ENCODE measurements at places on chromosomes 2 and 18. TPM values are rescaled to one million over a fixed set of nuclear protein-coding genes. Genes with fewer than 3 reads are reported as not detected.

- no peak for DNase-seq
- H3K27me3 ChIP-seq, result no peaks in the 10 kb centered on the region
- peak overlapping the region; percentile 5 for H3K27ac ChIP-seq
- no peak overlapping the region for H3K4me3 ChIP-seq
- peaks cover 17% of the 10 kb centered on the region for H3K4me1 ChIP-seq
These were observed 19.4 kb downstream of the TLK1 start for GRCh38 chr2:171141320-171141719.

CYP27C1 gene
- total RNA-seq, result not detected

CXCR1 gene
- not detected for total RNA-seq

PIEZO2 gene
- 1.6 TPM for total RNA-seq

DNA sequence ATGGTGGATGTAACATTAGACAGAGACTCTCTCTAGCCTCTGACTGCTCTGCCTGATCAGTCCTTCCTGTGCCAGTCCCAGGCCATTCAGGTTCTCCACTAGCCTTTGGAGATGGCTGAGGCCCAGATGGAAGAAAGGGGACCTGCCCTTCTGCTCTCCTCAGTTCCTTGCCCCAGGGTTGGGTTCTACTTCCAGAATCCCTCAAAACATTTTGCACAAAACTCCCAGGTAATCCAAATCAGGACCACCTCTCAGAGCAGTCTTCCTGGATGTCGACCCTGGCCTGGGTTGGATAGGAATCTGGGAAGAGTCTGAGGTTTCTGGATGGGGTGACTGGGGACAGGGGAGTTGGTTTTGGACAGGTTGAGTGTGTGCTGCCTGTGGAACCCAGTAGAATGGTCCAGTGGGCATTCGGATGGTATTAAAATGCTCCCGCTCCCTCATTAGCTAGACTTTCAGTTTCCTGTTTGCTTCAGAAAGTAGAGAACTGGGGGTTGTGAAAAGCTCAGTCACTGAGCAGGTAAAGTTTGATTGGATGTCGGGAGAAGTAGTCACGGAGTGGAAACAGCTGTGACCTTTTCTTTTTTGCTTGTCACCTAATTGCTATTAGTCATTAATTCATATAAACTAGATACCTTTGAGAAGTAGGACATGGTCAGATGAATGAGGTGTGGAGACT is 37.9 kb downstream of the DPYSL5 start:
- H3K27me3 ChIP-seq, result peaks cover 34% of the 10 kb centered on the region
- no peaks in the 10 kb centered on the region for H3K36me3 ChIP-seq
- H3K27ac ChIP-seq, result no peak overlapping the region

GRCh38 chr2:59204040-59204439 is 962.9 kb upstream of the FANCL start:
- no peak overlapping the region for H3K4me3 ChIP-seq
- H3K36me3 ChIP-seq, result no peaks in the 10 kb centered on the region
- H3K27ac ChIP-seq, result no peak overlapping the region
- H3K27me3 ChIP-seq, result no peaks in the 10 kb centered on the region
- DNase-seq, result no peak
- no peaks in the 10 kb centered on the region for H3K4me1 ChIP-seq

- H3K27me3 ChIP-seq, result no peaks in the 10 kb centered on the region
- DNase-seq, result no peak
- H3K4me1 ChIP-seq, result peaks cover 24% of the 10 kb centered on the region
These were observed 1.5 kb downstream of the ZC3H8 start for GRCh38 chr2:112253261-112253815.

PDCD1 gene
- 1.0 TPM for total RNA-seq

GRCh38 chr2:125227843-125228392 is 1202.8 kb downstream of the CNTNAP5 start:
- H3K27me3 ChIP-seq, result no peaks in the 10 kb centered on the region
- H3K4me1 ChIP-seq, result no peaks in the 10 kb centered on the region
- H3K4me3 ChIP-seq, result no peak overlapping the region

SALL3 gene
- 0.18 TPM for total RNA-seq

GRCh38 chr2:112960230-112960825 is 17.5 kb upstream of the IL36G start:
- H3K27me3 ChIP-seq, result peaks cover 27% of the 10 kb centered on the region
- no peaks in the 10 kb centered on the region for H3K4me1 ChIP-seq
- H3K27ac ChIP-seq, result no peak overlapping the region
- H3K4me3 ChIP-seq, result no peak overlapping the region
- DNase-seq, result no peak
- no peaks in the 10 kb centered on the region for H3K36me3 ChIP-seq

SLC4A3 gene
- 0.04 TPM for total RNA-seq

DNA sequence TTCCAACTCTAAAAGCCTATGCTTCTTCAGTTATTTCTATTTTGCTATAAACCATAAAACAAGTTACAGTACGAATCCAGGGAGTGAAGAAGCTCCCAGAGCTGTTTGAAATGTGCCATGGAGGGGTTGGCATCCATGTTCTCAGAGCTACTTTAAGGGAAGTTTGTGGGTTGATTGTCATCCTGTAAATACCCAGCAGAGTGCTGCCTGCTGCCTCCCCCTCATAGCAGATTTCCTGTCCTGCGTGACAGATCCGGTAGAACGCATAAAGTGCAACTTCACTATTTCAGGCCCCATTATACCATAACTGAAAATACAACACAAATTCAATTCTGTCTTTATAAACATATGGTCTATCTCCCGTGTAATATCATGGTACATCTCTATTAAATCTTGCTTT is 114.4 kb downstream of the CTNNA2 start:
- H3K36me3 ChIP-seq, result no peaks in the 10 kb centered on the region
- no peak overlapping the region for H3K4me3 ChIP-seq
- H3K27me3 ChIP-seq, result no peaks in the 10 kb centered on the region
- no peaks in the 10 kb centered on the region for H3K4me1 ChIP-seq
- no peak overlapping the region for H3K27ac ChIP-seq

TOGARAM2 gene
- total RNA-seq, result not detected

DNA sequence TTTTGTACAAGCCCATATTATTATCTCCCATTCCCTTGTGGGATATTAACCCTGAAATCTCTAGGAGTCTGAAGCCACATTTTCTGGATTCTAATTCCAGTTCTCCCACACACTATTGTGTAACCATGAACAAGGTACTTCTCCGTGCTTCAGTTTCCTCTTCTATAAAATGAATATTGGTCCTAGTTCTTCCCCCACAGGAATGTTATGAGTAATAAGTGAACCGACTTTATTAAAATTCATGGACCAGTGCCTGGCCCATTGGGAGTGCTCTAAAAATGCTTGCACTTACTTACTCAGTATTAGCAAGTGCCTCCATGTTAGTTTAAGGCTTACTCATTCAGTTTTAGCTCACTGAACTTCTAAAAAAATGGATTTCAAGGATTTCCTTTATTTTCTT is 1.4 kb upstream of the ACMSD start:
- H3K27ac ChIP-seq, result no peak overlapping the region
- H3K4me3 ChIP-seq, result no peak overlapping the region
- no peaks in the 10 kb centered on the region for H3K27me3 ChIP-seq
- H3K36me3 ChIP-seq, result no peaks in the 10 kb centered on the region
- H3K4me1 ChIP-seq, result no peaks in the 10 kb centered on the region

DNA sequence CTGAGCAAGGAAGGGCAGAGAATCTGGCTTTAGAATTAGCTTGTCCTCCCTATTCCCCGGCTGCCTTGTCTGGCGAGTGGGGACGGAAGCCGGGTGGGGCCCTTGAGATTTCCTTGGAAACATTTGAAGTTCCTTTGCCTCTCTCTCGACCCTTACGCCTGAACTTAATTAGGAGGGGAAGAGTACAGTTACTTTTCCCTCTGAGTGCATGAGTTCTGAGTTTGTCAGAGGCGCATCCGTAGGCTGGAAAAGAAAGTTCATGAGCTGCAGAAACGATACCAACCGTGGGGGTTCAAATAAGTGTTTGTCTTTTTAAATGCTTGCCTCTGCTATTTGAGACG is 468 bp downstream of the PIKFYVE start:
- DNase-seq, result no peak
- H3K36me3 ChIP-seq, result peaks cover 7% of the 10 kb centered on the region
- no peaks in the 10 kb centered on the region for H3K27me3 ChIP-seq
- peak overlapping the region; percentile 96 for H3K4me3 ChIP-seq
- peaks cover 4% of the 10 kb centered on the region for H3K4me1 ChIP-seq

DNA sequence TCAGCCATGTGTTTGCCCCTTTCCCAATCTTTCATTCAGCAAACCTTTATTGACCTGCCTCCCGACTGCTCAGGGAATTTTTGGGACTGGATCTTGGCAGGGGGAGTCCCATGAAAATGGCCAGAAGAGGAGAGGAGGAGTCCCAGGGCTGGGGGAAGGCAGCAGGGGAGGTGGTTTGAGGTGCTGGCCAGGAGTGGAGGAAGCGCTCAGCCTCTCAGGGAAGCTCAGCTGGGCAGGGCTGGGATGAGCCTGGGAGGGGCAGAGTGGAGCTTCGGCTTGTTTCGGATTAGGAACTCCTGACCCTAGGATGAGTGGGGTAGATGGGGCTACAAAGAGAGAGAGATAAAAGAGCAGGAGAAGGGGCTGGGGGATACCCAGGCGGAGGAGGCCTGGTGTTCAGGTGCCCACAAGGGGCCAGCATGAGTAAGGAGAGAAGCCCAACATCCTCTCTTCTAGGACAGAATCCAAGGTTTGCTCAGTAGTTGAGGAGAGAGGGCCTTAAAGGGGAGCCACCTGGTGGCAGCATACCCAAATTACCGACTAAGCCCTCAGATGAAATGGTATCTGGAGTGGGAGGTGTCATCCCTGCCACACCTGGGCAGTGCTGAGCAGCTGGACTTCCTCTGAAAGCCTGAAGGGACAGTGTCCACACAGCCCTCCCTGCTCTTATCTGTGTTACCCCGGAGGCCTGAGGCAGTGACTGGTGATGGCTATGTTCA is 91.1 kb downstream of the INHBB start:
- no peak overlapping the region for H3K4me3 ChIP-seq
- no peaks in the 10 kb centered on the region for H3K36me3 ChIP-seq
- no peak overlapping the region for H3K27ac ChIP-seq
- H3K4me1 ChIP-seq, result no peaks in the 10 kb centered on the region

DNA sequence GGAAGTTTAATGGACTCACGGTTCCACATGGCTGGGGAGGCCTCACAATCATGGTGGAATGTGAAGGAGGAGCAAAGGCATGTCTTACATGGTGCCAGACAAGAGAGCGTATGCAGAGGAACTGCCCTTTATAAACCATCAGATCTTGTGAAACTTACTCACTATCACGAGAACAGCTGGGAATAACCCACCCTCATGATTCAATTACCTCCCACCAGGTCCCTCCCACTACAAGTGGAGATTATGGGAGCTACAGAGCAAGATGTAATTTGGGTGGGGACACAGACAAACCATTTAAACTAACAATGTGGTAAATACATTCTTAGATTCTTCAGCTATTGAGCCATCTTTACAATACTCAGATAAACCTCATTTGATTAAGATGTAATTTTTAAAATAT is 176.1 kb downstream of the SH3BP4 start:
- no peak overlapping the region for H3K4me3 ChIP-seq
- no peaks in the 10 kb centered on the region for H3K27me3 ChIP-seq
- no peaks in the 10 kb centered on the region for H3K36me3 ChIP-seq
- DNase-seq, result no peak
- no peaks in the 10 kb centered on the region for H3K4me1 ChIP-seq

- no peak overlapping the region for H3K4me3 ChIP-seq
- H3K4me1 ChIP-seq, result no peaks in the 10 kb centered on the region
- no peaks in the 10 kb centered on the region for H3K36me3 ChIP-seq
- no peak for DNase-seq
These were observed 151.2 kb upstream of the BARD1 start for GRCh38 chr2:214960677-214961076.

- H3K4me1 ChIP-seq, result no peaks in the 10 kb centered on the region
- no peaks in the 10 kb centered on the region for H3K36me3 ChIP-seq
- no peak overlapping the region for H3K4me3 ChIP-seq
- H3K27me3 ChIP-seq, result no peaks in the 10 kb centered on the region
These were observed 391.3 kb upstream of the CELF4 start for GRCh38 chr18:37956902-37957301.

DNA sequence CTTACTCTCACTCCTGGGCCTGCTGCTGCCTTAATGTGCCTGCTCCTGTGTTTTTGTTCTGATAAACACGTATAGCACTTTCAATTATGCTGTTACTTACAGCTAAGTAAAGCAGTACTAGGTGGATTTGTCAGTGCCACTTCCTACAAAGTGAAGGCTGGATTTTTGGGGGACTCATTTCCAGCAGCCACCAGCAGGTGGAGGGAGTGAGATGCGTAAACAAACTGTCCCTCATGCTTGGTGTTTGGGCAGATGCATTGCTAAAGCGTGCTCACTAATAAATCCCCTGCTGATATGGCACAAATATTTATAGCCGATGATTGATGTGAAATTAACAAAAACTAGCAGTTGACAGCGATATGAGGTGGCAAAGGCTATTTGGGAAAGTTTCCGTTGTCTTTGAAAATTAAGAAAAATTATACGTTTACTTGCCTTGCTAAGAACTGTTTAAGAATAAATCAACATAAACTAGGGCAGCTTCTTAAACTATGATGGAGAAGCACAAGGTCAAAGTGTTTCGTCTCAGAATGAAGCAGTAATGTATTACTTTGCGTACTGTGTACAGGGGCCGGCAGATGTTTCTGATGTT is 101.7 kb downstream of the AGAP1 start:
- no peak overlapping the region for H3K27ac ChIP-seq
- peak; percentile 49 for DNase-seq
- H3K27me3 ChIP-seq, result no peaks in the 10 kb centered on the region
- no peaks in the 10 kb centered on the region for H3K4me1 ChIP-seq
- H3K36me3 ChIP-seq, result no peaks in the 10 kb centered on the region

DNA sequence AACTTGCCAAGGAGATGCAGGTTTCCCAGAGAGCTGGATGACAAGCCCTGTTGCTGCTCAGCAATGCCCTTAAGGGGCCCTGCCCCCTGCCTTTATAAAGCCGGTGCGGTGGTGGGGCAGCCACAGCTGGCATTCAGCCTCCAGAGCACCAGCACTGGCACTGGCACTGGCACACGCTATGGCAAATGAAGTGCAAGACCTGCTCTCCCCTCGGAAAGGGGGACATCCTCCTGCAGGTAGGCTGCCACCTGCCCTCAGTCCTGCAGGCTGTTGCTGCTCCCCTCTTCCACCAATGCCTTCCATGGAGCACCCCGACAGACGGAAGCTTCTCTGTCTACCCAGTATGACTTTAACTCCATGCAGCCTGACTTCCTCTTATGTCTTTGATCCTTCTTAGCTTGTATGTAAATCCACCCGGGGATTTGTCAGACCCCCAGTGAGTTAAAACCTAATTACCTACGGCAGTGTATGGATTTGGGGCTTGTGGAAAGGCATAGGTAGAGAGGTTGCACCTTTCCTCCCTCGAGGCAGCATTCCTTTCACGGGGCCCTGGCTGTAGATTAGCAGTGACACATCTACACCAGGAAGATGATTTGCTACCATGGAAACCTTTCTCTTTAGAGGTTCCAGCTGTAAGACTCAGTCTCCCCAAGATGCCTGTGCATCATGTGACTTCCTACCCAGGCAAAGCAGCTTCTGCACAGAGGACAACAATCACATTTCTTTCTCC is at the start of gene DAPL1:
DAPL1 (plus strand) TSS at position 123 of the 730 bp plus-strand sequence; CDS start at position 179, 56 bp downstream.
- no peak within 1 kb of the TSS for H3K27ac ChIP-seq
- no peaks in the 10 kb centered on the region for H3K4me1 ChIP-seq
- no peaks in the 10 kb centered on the region for H3K36me3 ChIP-seq
- no peak within 1 kb of the TSS for H3K4me3 ChIP-seq

DNA sequence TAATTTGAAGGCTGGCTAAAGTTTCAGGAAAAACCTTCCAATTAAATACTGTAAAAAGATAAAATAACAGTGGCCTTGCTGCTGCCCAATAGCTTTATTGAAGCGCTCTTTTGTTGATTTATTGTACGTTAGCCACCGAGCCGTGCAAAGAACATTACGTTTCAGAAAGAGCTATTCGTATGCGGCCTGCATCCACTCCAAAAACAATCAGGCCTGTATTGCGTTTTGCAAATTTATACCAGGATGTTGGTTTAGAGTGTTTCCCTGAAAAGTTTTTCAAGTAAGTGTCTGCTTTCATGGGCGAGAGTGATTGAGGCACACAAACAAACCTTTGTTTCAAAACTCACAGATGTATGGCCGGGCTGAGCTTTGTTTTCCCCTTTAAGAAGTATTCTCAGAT is 257.2 kb upstream of the SALL3 start:
- H3K27ac ChIP-seq, result no peak overlapping the region
- no peaks in the 10 kb centered on the region for H3K4me1 ChIP-seq
- H3K36me3 ChIP-seq, result no peaks in the 10 kb centered on the region
- no peak overlapping the region for H3K4me3 ChIP-seq

IWS1 gene
- total RNA-seq, result 37.2 TPM
